ENCODE measurements at places on chromosomes 11 and 22.
A peak's percentile ranks its signal among the peaks of the same experiment; 100 is the strongest.

GRCh38 chr11:98600786-98601773 is 419.7 kb upstream of the CNTN5 start:
- DNase-seq: no peak

DNA sequence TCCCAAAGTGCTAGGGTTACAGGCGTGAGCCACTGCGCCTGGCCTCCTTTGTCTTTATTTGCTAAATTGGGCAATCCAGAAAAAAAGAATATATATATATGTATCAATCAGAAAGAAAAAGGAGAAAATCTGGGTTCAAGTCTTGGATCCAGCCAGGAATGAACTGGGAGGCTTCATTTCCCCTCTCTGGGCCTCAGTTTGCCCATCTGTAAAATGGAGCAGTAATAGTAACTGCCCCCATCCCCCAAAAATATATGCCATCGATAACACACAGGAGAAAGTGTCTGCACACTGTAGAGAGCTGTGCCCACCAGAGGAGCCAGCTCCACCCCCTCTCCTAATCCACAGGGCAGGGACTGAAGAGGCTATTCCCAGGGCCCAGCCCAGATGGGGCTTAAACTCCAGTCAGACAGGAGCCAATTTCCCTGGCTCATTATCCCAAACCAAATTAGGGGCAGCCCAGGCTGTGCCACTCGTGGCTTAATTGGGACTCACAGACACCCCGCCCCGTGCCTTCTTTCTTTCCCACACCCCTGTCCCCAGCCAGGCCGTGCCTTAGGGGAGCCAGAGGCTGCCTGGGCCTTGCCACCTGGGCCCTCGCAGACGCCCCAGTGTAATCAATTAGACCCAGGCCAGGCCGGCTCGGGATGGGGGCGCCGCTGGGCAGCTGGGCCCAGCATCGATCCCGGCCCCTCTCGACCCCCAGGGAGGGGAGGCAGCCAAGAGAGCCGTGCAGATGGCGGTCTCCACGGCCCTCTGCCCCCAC is 171.5 kb downstream of the MN1 start:
- no peak for DNase-seq

- DNase-seq: no peak
Observed at GRCh38 chr22:39130892-39131855, 21.3 kb downstream of the CBX7 start.

DNA sequence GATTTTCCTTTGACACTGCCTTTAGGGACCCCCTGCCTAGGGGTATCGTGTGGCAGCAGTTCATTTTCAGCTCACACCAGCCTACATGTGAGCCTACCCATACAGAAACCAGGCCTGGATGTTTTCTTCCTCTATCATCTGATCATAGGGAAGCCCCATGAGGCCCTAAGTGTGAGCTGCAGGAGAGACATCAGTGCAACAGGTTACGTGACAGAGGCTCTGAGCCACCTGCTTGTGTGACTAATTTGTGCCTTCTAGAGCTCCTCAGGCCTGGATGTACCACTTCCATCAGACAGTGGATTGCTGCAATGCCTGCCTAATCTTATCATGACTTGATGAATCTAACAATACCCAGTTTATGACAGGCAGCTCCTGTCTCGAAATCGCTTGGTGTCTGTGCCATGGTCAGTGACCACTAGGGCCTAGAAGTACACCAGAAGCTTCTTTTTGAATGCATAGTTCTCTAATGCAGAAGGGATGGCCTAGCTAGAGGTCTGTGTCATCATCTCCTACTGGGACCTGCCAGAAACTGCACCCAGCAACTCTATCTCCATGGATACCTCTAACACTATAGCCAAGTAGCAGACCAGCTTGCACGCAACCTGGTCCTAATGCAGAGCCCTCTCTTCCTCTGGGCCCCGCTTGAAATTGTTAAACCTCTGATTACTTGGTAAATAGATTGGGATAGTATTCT is 109.7 kb upstream of the CLPB start:
- DNase-seq: no peak

DNA sequence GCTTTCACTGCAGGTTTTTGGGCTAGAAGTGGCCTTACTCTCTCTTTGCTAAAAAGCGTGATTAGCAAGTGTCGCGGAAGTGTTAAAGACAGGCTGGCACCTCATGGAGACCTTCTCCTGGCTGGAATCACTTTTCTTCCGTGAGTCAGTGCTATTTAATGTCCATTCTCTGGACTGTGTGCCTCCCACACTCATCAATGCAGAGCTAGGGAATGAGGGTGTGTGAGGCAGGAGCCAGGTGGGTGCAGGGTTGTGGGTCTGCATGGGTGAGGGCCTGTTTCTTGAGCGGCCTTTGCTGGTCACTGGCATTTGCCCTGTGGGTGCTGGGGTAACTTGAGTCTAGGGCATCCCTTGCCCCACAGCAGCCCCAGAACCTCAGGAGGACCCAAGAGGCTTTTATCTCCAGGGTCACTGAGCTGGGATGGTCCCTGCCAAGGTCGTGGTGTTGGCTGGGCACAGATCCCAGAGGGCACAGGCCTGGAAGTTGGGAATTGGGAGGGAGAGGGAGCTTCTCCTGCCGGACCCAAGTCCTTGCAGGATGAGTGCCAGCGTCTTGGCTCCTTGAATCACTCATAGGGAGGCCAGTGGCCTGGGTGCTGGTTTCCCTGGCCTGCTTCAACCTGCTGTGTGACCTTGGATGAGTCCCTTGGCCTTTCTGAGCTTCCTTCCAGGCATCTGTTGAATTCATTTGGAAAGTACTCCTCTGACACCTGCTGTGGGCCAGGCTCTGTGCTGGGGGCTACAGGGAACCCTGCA is 30.0 kb downstream of the KIAA1671 start:
- DNase-seq: no peak

DNA sequence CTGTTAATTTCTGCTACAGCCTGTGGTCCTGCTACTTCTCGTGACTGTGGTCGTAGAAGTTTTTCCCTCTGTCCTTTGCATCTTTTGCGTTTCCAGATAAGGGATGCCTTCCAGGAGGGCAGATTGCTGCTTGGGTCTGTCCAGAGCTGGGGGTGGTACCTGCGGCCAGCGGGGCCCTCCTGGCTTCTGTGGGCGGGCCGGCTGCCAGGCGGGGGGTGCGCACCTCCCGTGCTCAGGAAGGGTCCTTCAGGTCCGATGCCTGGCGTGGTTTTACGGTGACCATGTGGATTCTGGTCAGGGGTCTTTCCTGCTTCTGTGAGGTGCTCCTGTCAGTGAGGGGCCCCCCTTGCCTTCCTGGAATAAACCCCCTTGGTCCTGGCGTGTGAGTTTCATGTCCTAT is 84.8 kb downstream of the KCNQ1 start:
- DNase-seq: no peak

GRCh38 chr11:70881948-70882715 is 370.2 kb downstream of the SHANK2 start:
- DNase-seq: no peak

GRCh38 chr22:44182588-44183286 is 2.0 kb downstream of the PARVG start:
- peak; percentile 16 for DNase-seq

GRCh38 chr11:119340335-119341221 is at the start of gene C1QTNF5:
TSS of gene C1QTNF5 (minus strand) at chr11:119340883. CDS start at chr11:119340397, 486 bp downstream.
- DNase-seq: no peak

- no peak for DNase-seq
Observed at GRCh38 chr22:48838376-48838775, 989.3 kb downstream of the BRD1 start.

GRCh38 chr22:28008056-28008455 is 89.0 kb upstream of the PITPNB start:
- no peak for DNase-seq

- DNase-seq: no peak
Observed at GRCh38 chr11:29452146-29452545, 564.7 kb downstream of the KCNA4 start.

GRCh38 chr11:64396079-64396591 is 37.2 kb downstream of the RPS6KA4 start:
- DNase-seq: no peak

GRCh38 chr11:61700212-61700611 is 20.0 kb downstream of the DAGLA start:
- DNase-seq: no peak

GRCh38 chr11:16605389-16605893 is 133.0 kb upstream of the C11orf58 start:
- DNase-seq: no peak

GRCh38 chr22:45857519-45857918 is 119.4 kb downstream of the WNT7B start:
- DNase-seq: no peak

DNA sequence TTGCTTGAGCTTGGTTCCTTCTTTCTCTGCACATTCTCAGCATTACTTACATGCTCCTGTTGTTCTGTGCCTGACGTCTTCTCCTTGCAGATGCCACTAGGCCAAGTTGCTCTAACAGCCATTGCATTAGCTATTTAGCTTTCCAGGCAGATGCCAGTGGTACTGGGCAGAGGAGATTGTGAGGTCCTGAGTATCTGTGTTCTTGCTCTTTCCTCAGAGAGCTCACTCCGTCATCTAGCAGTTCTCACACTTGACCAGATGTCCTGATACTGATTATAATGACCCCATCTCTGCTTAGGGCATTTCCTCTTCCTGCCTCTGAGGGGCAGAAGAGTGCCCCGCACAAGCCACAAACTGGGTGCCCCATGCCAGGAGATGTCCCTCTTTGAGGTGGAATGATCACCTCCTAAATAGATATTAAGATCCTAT is 30.7 kb downstream of the ARHGAP1 start:
- DNase-seq: no peak

- DNase-seq: no peak
Observed at GRCh38 chr11:80443177-80443576, 1002.3 kb upstream of the TENM4 start.

- no peak for DNase-seq
Observed at GRCh38 chr11:73950869-73951710, at the start of gene DNAJB13. TSS of gene DNAJB13 (plus strand) at chr11:73951026. CDS start at chr11:73951070, 44 bp downstream.

- DNase-seq: no peak
Observed at GRCh38 chr11:70618431-70619101, 220.2 kb downstream of the CTTN start.

- DNase-seq: no peak
Observed at GRCh38 chr11:31802990-31803812, 7.9 kb downstream of the PAX6 start.

GRCh38 chr11:65111744-65112545 is at the start of gene TM7SF2:
TSS of gene TM7SF2 (plus strand) at chr11:65111872. CDS start at chr11:65112016, 144 bp downstream.
- DNase-seq: peak; percentile 22

GRCh38 chr22:28985581-28986290 is 75.9 kb downstream of the C22orf31 start:
- DNase-seq: no peak

GRCh38 chr11:29937526-29937925 is 79.3 kb downstream of the KCNA4 start:
- DNase-seq: no peak

DNA sequence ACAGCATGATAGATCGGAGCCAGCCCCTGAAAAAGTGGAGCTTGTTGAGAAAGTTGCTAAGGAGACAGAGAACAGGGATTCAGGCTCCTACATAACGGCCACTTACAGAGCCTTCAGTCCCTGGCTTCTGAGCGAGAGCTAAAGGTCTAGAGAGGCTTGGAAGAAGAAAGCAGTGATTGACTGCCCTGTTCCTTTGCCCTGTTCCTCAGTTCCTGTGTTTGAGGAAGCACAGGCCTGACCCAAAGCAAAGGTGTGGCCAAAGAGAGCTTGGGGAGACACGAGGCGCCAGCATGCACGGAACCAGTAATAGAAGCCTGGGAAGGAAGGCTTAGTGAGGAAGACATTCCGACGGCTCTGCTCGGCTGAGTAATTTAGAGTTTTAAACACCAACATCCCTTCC is 74.1 kb upstream of the CSNK2A3 start:
- no peak for DNase-seq

- DNase-seq: no peak
Observed at GRCh38 chr22:43038325-43038724, 23.4 kb upstream of the PACSIN2 start.

GRCh38 chr22:19879992-19880785 is 25.5 kb upstream of the GNB1L start:
- DNase-seq: no peak

DNA sequence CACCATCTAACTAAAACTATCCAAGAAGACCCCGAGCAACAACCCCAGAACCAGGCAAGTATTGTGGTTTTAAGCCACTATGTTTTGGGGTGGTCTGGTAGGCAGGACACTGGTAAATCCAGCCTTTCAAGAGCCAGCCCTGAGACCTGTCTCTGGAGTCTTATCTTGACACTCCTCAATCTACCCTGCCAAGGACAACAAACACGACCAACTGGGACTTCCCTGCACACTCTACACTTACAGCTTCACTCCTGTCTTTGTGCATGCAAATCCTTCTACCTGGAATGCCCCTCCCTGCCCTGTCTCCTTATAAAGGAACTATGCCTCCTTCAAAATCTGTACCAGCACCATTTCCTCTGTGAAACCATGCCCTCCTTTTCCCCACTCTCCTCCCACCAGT is 107.3 kb downstream of the RPL27A start:
- DNase-seq: no peak

DNA sequence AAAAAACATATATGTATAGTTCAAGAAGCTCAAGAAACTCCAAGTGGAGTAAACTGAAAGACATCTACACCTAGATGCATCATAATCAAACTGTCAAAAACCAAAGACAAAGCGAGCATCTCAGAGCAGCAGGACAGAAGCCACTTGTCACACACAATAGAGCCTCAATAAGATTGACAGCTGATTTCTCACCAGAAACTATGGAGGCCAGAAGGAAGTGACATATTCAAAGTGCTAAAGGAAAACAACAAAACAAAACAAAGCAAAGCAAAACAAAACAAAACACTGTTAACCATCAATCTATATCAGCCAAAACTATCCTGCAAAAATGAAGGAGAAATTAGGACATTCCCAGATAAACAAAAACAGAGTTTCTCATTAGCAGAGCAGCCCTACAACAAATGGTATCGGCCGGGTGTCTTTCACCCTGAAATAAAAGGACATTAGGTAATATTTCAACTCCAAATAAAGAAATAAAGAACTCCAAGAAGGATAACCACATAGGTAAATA is 65.8 kb upstream of the SEPTIN5 start:
- no peak for DNase-seq

DNA sequence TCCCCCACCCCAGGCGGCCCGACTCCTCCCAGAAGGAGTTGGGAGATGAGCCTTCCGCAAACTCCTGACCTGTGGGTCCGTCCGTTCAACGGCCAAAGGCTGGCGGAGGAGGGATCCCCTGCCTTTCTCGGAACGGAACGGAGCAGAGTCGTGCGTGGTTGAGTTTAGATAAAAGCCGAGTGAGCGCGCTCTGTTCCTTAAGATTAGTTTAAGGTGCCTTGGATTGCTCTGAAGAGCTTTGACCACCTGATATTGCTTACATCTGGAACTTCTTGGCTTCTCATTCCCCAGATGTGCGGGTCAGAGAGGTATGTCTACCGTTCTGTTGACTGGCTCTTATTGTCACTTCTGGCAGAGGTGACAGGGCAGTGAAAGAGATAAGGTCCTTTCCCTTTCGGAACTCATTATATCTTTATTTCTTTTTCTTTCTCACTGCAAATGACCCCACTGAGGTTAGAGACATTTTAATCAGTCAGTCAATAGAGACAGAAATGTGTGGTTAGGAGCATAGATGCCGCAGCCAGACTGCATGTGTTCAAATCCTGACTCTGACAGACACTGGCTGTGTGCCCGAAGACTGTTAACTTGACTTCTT is at the start of gene TRIM6:
TSS of gene TRIM6 (plus strand) at position 31 of the 595 bp plus-strand sequence. CDS start at position 292, 261 bp downstream.
- no peak for DNase-seq

- DNase-seq: no peak
Observed at GRCh38 chr11:10518891-10519290, 22.1 kb downstream of the RNF141 start.

Measured in SIG-M5 (cell line).